HT-29 (cell line): ENCODE measurements at places on chromosomes 3 and 15. TPM values are rescaled to one million over a fixed set of nuclear protein-coding genes. Genes with fewer than 3 reads are reported as not detected.

- no peak for DNase-seq
Observed at GRCh38 chr15:27990521-27991515, 108.3 kb downstream of the OCA2 start.

GRCh38 chr15:43225201-43225949, 4.6 kb upstream of the EPB42 start:
- peak; percentile 84 for DNase-seq

The OR5K4 gene
- total RNA-seq: not detected in 2 replicates

GRCh38 chr15:31269816-31270575, 56.6 kb upstream of the KLF13 start:
- DNase-seq: no peak

DNA sequence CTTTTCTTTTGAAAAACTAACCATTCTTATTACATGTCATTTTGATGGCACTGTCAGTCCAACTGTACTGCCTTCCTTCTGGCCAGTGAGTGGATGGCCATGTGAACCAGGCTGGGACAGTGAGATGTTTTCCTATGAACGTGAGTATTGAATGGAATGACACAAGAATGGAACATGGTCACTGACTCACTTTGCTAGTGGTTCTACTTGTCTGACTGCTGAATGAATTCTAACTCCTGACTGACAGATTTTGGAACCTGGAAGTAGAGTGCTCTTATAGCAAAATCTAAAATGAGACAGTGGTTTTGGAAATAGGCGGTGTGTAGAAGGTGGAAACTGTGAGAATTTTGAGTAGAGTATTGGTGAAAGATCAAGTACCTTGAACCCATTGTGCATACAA, 606.9 kb upstream of the KCNMB2 start:
- DNase-seq: no peak

The KLHL6 gene
- not detected in 2 replicates for total RNA-seq

The HES1 gene
- 543 and 595 TPM in 2 replicates for total RNA-seq

DNA sequence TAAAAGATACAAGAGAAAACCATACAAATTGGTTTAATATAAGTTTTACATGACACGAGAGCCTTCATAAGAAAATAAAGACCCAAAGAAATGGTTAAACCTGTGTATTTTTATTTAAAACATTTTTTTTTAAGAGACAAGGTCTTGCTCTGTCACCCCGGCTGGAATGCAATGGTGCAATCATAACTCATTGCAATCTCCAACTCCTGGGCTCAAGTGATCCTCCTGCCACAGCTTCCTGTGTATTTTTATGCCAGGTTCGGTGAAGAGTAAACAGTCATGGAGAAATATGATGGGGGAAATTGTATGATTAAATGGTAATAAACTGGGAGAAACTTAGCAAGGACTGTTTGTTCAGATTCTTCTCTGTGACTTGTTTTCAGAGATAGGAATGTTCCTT, 441.0 kb downstream of the TUSC7 start:
- no peak for DNase-seq

DNA sequence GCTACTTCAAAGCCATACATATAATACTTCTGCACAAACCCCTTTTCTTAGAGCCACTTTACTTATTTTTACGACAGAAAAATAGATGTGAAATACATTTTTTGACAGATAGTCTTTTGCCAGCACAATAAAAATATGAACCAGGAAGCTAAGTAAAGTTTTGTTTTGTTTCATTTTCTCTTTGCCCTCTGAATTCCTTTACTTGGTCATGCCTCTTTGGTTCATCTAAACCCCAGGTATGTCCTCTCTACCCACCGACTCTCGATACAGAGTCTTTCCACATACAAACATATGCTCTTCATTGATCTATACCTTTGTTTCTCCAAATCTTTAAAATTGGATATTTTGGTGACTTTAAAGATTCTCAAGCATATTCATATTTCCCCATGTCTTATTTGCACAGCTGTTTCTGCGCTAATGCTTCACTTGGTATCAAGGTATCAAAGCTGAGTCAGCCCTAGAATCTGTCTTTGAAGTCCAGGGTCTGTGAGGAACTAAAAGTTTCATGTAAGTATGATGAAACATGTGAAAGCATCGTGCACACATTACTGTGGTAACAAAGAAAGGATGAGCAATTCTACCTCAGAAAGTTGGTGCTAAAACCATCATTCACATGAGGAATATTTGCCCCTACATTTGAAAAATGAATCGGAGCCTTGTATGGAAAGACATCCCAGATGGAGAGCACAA, 845.4 kb downstream of the NAALADL2 start:
- DNase-seq: no peak

The AHSG gene
- not detected in 2 replicates for total RNA-seq

GRCh38 chr3:160224811-160225175, 429 bp upstream of the C3orf80 start:
- no peak for DNase-seq

- DNase-seq: no peak
Observed at GRCh38 chr3:132570016-132570415, 27.1 kb upstream of the ACKR4 start.

DNA sequence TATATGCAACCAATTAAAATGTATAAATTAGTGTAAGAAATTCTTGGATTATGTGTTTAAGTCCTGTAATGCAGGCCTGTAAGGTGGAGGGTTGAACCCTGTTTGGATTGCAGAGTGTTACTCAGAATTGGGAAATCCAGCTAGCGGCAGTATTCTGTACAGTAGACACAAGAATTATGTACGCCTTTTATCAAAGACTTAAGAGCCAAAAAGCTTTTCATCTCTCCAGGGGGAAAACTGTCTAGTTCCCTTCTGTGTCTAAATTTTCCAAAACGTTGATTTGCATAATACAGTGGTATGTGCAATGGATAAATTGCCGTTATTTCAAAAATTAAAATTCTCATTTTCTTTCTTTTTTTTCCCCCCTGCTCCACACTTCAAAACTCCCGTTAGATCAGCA, 65.4 kb upstream of the ACAD9 start:
- DNase-seq: no peak

DNA sequence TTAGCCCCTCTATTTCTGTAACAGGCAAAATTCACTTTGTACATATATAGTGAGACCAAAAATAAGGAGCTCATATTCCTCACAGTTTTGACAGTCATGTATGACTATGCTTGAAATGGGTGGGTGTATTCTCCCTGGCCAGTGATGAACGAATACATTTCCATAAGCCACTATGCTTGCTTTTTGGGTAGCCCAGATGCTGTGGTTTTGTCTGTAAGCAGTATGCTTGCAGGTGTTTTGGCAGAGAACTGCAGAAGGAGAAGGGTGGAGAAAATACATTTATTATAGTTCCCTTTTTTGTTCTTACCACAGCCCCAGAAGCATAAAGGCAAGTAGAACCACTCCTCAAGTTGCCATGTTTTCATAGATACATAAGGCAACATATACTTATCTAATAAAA, 131.2 kb downstream of the RBMS3 start:
- no peak for DNase-seq

- DNase-seq: peak; percentile 53
Observed at GRCh38 chr3:182979674-182980191, 605 bp downstream of the DCUN1D1 start.
